DMS153 (cell line): ENCODE measurements at places on chromosomes 5 and 9.

GRCh38 chr5:14739538-14739937, 75.0 kb downstream of the OTULIN start:
- no peak for DNase-seq

GRCh38 chr9:14238518-14238917, 75.4 kb downstream of the NFIB start:
- no peak for DNase-seq

GRCh38 chr5:32352685-32353084, 39.9 kb upstream of the MTMR12 start:
- DNase-seq: no peak

DNA sequence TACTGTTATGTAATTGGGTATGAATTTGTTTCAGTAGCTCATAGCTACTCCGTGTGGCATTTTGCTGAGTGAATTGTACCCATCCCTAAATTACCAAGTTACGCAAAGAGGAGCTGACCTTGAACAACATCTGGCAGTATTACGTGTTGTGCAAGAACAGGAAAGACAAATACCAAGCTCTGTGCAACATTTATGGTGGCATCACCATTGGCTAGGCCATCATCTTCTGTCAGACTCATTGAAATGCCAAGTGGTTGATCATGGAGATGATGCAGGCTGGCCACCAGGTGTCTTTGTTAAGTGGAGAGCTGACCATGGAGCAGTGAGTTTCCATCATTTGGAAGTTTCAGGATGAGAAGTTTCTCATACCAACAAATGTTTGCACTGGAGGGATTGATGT, 15.0 kb downstream of the ZSWIM6 start:
- no peak for DNase-seq

- no peak for DNase-seq
Measured at GRCh38 chr9:84381508-84381907, 41.0 kb upstream of the SLC28A3 start.

DNA sequence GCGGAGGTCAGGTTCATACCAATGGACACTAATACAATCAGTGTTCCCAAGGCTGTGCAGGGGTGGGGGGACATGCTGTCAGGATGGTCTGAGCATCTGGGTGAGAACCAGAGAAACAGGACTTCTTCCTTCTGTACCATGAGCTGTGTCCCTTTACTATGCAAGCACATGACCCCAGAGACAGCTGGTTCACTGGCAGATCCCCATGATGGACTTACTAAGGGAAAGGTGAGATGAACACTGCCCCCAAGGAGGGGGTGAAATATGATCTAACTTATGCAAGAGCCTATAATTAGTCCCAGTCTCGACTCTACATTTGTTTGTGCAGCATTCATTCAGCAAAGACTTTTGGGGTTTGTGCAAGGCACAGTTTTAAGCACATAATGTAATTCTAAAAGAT, 91.4 kb downstream of the LIFR start:
- no peak for DNase-seq
